Adipocyte (in vitro differentiated cells): ENCODE measurements at places on chromosomes 16 and 17.

DNA sequence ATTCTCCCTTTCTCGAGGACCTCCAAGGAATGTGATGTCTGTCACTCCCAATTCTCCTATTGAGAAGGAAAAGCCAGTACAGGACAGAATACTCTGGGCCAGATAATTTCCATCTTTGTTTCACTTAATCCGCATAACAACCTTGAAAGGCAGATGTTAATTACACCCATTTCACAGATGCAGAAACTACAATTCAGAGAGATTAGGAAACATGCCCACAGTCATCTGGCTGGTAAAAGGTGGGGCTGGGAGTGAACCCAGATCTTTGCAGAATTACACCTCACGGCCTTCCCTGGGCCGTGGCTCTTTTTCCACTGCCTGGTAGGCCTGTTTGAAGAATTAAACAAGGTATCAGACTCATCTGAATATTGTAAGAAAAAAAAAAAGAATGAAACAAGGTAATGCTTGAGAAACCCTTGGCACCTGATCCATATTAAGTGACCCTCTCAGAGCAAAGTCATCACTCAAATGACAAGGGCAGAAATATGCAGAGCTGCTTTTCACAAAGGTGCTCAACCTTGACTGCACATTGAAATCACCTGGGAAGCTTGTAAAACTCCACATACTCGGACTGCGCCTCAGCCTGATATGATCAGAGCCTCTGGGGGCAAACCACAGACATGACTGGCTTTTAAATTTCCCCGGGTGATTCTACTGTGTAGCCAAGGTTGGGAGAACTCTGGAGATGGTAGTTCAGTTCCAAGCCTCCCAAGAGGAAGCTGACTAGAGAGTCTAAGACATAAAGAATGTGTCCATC, 16.6 kb upstream of the G6PC1 start:
- DNase-seq = no peak

- DNase-seq = peak; percentile 60
Observed at GRCh38 chr16:138049-138417, 440 bp downstream of the NPRL3 start.

DNA sequence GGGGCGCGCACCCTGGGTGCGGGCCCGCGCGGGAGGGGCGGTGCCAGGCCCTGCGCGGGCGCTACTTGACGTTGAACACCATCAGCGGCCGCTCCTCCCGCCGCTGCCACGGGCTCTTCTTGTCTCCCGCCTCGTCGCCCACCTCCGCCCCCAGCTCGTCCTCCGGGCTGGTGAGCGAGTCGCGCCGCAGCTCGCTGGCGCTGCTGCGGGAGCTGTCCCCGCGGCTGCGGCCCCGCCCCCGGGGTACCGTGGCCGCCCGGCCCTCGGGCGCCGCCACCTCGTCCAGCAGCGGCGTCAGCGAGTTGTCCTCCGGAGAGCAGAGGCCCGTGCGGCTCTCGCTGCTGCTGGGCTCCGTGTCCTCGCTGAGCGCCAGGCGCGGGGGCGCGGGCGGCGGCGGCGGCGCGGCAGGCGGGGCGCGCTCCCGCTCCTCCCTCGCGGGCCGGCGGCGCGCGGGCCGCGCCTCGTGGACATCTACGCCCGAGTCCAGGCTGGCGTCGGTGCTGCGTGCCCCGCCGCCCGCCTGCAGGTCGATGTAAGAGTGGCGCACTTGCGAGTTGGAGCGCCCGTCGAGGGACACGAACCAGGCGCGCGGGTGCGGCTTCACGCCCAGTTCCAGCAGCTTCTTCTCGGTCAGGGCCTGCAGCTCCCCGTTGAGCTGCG, 8.7 kb downstream of the GRN start:
- DNase-seq = no peak

DNA sequence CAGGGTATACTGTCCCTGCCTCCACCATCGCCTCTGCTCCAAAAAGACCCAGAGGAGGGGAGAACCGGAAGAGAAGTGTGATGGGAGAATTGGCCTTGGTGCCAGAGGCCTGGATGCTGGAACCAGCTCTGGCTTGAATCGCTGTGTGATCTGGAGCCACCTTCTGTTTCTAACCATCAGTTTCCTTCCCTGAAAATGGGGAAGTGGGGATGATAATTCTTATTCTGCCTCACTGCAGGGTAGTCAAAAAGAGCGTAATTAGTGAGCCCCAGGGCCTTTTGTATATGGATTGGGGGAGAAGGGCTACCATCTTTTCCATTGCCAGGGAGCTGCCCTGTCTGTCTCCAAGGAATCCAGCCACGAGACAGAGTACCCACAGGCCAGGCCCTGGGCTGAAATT, 52.2 kb downstream of the CCT6B start:
- DNase-seq = no peak

GRCh38 chr16:680625-680945, 375 bp downstream of the STUB1 start:
- no peak for DNase-seq

DNA sequence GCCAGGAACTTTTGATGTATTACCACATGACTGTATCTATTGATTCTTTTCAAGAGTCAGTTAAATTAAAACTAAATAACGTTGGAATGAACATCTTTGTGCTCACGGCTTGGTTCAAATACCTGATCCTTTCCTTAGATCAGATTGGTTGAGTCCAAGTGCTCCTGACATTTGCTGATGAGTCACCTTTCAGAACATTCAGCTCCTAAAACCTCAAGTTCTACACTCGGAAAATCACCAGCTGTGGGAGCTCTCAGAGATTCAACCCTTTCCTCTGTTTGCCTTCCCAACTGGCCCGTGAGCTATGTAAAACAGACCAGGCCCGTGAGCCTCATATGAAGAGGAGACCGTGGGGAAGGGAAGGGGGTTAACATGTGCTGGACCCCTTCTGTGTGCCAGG, 68.1 kb downstream of the RTN4RL1 start:
- DNase-seq = peak; percentile 32

DNA sequence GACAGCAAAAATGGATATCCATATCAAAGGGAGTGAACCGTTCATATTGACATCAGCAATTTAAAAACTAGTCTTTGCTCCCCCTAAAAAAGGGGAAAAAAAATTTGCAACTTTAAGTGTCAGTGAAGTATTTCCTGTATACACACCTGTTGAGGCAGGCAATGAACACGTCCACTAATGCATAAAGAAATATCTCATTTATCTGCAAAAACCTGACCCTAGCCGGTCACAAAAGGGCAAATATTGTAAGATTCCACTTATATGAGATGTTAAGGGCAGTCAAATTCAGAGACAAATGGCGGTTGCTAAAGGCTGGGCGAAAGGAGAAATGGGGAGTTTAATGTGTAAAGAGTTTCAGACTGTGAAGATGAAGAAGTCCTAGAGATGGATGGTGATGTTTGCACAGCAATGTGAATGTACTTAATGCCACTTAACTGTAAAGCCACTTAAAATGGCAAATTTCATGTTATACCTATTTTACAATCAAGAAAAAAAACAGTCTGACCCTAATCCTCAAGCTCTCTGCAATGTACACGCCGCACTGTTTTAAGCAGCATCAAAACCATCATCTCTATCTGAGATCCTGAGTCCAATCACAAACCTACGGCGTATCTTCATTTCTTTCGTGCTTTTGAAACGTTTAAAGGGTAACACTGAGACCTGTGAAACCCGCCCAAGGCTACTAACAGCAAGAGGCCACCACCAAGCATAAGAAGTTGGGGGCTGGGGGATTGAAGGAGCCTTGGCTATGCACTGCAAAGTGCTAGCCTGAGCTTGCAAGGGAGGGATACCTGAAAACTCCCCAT, 1.1 kb downstream of the PARN start:
- peak; percentile 15 for DNase-seq

GRCh38 chr16:52718046-52718445, 171.1 kb upstream of the TOX3 start:
- no peak for DNase-seq

DNA sequence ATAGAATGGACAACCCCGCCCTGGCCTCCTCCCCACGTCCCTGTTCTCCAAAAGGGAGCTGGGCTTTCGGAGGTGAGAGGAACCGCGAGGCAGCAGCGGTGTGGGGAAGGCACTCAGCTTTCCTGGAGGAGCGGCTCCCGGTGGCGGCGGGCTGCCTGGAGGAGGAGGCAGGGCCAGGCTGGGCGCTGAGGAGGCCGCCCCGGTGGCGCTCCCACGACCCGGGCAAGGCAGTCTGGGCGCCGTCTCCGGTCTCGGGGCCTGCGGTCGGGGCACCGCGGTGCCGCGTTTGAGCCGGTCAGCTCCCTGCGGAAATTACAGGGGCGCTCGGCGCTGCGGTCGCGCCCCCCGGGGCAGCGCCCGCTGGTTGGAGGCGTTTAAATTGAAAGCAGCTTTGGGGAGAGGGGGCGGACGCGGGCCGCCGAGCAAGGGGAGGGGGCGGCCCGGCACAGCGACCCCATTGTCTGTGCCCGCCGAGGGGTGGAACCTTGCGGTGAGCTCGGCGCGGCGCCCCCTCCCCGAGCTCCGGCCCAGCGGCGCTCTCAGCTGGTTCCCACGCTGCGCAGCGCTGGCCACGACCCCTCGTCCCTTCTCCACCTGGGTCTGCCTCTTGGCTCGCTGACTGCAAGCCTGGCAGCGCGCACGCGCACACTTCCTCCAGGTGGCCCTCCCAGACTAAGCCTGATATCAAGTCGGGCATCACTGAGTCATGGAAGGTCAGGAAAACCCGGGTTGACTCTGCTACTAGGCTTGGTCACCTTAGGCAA, 58.7 kb upstream of the DLX4 start:
- peak; percentile 6 for DNase-seq

GRCh38 chr16:82017911-82018568, 6.8 kb upstream of the SDR42E1 start:
- peak; percentile 16 for DNase-seq

DNA sequence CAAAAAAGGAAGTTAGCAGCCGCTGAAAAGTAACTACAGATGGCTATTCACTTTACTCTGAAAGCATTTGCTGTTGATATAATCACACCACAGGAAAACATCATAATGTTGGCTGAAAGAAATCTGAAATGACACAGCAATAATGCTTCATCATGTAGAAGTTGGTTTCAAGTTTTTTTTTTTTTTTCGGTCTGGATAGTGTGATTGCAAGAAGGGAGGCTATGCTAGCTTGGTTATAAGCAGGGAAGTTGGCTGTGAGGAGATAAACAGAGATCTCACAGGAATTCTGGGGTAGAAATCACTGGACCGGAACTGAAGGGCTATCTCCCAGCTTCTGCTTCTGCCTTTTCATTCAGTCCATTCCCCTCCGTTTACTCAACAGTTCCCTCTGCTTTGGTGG, 57.9 kb downstream of the MYO1D start:
- no peak for DNase-seq

DNA sequence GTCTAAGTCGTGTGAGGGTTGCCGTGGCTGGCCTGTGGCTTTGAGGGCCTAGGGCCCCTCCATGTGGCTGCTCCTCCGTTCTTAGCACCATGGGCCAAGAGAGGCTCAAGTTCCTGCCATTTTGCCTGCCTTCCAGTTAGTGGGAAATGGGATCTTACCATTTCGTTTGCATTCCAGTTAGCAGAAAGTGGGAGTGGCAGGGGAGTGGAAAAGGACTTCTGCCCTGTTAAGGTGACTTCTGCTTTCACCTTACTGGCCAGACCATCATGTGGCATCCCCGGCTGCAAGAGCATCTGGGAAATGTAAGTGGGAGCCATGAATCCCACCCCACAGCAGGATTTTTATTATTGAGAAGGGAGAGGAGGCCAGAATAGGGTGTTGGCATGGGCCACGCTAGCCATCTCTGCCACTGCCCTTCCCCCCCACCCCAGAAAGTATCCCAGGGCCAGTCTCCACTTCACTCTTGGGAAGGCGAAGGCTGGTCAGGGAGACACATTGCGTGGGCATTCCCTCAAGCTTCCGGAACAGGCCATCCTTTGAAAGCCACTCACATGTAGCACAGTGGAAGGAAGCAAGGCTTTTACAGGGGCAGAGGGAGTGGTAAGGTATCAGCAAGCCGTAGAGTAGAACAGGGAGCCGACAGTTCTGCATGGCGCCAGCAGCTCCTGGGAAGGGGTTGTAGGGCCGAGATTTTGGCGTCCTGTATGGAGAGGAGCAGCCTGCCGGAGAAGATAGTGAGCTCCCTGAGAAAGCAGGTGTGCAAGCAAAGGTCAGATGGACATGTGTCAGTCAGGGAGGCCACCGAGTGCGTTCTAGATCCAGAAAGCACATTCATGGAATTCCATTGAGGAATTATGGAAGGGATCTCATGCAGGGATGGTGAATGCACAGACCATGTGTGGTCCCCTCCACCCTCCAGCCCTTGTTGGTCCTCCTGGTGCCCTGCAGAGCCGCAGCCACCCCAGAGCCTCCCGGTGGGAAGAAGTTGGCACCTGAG, 33.4 kb downstream of the CMIP start:
- DNase-seq = no peak

- peak; percentile 80 for DNase-seq
Observed at GRCh38 chr17:50660042-50660886, 25.6 kb downstream of the ABCC3 start.

DNA sequence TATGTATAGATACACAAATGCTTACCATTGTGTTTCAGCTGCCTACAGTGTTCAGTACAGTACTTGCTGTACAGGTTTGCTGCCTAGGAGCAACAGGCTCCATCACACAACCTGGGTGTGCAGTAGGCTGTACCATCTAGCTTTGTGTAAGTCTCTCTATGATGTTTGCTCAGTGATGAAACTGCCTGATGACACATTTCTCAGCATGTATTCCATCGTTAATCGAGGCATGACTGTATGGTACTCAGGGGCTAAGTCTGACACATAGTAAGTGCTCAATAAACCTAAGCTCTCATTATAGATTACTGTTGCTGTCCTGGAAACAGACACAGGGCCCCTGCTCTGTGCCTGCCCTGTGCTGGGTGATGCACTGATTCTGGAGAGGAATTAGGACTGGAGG, 18.1 kb downstream of the KCNJ12 start:
- peak; percentile 8 for DNase-seq

DNA sequence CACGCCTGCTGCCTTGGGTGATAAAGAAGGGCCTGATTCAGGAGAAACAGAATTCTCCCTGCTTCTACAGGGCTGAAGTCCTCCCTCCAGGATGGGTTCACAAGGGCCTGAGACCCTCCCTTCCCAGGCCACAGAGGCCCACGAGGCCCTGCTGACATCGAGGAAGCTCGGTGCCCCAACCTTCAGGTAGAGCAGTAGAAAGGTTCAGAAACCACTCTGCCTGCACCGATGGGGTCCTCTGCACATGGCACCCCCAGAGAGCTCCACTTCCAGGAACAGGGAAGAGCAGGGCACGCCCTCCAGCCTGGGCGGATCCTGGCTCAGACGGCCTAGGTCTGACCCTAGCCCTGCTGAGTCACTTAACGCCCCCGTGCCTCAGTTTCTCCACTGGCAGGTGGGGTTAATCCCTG, 773 bp downstream of the CENPX start:
- no peak for DNase-seq

GRCh38 chr17:74430706-74431567, 951 bp upstream of the GPRC5C start:
- peak; percentile 17 for DNase-seq
